Muscle of leg (tissue), 16 donors: ENCODE measurements at places on chromosomes 16 and 17. TPM values are rescaled to one million over a fixed set of nuclear protein-coding genes. Genes with fewer than 3 reads are reported as not detected.

The IGFBP4 gene
- total RNA-seq: 105 TPM

The SLC26A11 gene
- total RNA-seq: 7.1 TPM

The HBQ1 gene
- total RNA-seq: 2.5 TPM

The EME2 gene
- total RNA-seq: 7.2 TPM

The KRT9 gene
- not detected for total RNA-seq

The TPSG1 gene
- total RNA-seq: not detected

The PIMREG gene
- total RNA-seq: 11.3 TPM

The KCNG4 gene
- under 0.01 TPM for total RNA-seq

The METTL2A gene
- 21.5 TPM for total RNA-seq

The CTRB2 gene
- total RNA-seq: not detected

The GAST gene
- not detected for total RNA-seq

The CES1 gene
- 0.22 TPM for total RNA-seq

The ICAM2 gene
- 34.3 TPM for total RNA-seq

The PABPN1L gene
- total RNA-seq: 0.04 TPM

The KCNAB3 gene
- 2.4 TPM for total RNA-seq

The CLEC3A gene
- not detected for total RNA-seq

The PRSS21 gene
- not detected for total RNA-seq

The RMI2 gene
- total RNA-seq: 5.7 TPM

The ZNF768 gene
- total RNA-seq: 25.9 TPM

The APOBR gene
- 0.18 TPM for total RNA-seq

The LGALS9B gene
- total RNA-seq: not detected

The ZMYND15 gene
- total RNA-seq: 0.27 TPM

The SPNS2 gene
- 5.0 TPM for total RNA-seq

The APOH gene
- 0.31 TPM for total RNA-seq

The MMP15 gene
- 15.0 TPM for total RNA-seq

The TBC1D3L gene
- 12.1 TPM for total RNA-seq

The NACA2 gene
- total RNA-seq: 0.22 TPM

The CSH1 gene
- 21.9 TPM for total RNA-seq

The CHST6 gene
- total RNA-seq: 5.4 TPM

The SLC25A11 gene
- 39.8 TPM for total RNA-seq

The UMOD gene
- not detected for total RNA-seq

The GRIN2C gene
- 2.3 TPM for total RNA-seq

The COL1A1 gene
- total RNA-seq: 4,027 TPM

The PYY gene
- not detected for total RNA-seq

The RGS11 gene
- total RNA-seq: 1.2 TPM

The ZNF207 gene
- 83.3 TPM for total RNA-seq

The KRTAP1-5 gene
- total RNA-seq: not detected

The NUBP1 gene
- 34.0 TPM for total RNA-seq

The RSPRY1 gene
- 30.1 TPM for total RNA-seq

The CDYL2 gene
- total RNA-seq: 2.7 TPM

The KRT23 gene
- total RNA-seq: 0.27 TPM

The ADAMTS18 gene
- total RNA-seq: 0.71 TPM

The ZFPM1 gene
- 0.89 TPM for total RNA-seq

The CRISPLD2 gene
- total RNA-seq: 5.4 TPM

The CACNA1H gene
- total RNA-seq: 20.7 TPM

The CCL18 gene
- not detected for total RNA-seq

The KCNH6 gene
- total RNA-seq: not detected

The KRT33B gene
- 0.09 TPM for total RNA-seq

The DNASE1L2 gene
- total RNA-seq: 0.89 TPM

The CFAP119 gene
- total RNA-seq: 1.8 TPM

The VMO1 gene
- 8.2 TPM for total RNA-seq

The MT1G gene
- 1.2 TPM for total RNA-seq

The SLC13A2 gene
- not detected for total RNA-seq

The CCL4 gene
- total RNA-seq: 3.5 TPM

The PTX4 gene
- 0.40 TPM for total RNA-seq

The MARVELD3 gene
- not detected for total RNA-seq

The HASPIN gene
- total RNA-seq: 4.3 TPM

The ZFHX3 gene
- 5.9 TPM for total RNA-seq
